Stimulated activated CD8-positive, alpha-beta memory T cell treated with anti-CD3 and anti-CD28 coated beads, Interleukin-15, amount 100 ng/mL, for 4 hours (primary cell): ENCODE measurements at places on chromosomes 2 and 18.

DNA sequence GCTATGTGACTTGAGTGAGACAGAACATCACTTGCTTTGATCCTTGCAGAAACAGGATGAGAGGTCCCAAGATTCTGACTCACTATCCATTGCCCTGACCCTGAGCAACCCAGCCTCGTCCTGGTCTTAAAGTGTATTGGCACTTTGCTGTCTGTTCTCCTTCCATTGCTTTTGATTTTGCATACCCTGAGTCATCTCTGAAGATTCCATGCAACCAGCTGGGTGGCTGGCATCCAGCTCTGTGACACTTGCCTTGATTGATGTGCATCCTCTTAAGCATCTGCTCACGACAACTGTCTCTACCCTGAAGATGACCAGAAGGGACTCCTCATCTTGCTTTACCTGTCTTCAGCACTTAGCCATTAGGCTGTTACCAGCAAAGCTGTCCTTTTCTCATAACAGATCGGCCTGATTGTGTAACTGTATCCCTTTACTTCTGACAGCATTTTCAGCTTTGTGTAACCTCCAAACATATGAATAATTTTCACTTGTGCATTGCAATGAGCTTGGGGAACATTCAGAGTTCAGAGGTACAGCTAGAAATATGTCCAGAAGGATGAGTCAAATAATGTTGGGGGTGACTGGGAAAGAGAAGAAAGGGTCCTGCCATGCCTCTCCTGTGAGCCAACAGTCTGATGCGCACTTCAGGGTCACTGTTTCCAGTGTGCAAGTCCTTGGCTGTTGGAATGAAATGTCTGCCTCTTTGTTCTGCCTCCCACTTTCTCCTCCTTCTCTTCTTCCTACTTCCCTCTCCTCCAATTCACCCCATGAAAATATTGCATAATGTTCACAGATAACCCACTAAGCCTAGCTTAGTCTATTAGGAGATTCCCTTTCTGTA, 249.7 kb upstream of the OSR1 start:
- no peak for DNase-seq

DNA sequence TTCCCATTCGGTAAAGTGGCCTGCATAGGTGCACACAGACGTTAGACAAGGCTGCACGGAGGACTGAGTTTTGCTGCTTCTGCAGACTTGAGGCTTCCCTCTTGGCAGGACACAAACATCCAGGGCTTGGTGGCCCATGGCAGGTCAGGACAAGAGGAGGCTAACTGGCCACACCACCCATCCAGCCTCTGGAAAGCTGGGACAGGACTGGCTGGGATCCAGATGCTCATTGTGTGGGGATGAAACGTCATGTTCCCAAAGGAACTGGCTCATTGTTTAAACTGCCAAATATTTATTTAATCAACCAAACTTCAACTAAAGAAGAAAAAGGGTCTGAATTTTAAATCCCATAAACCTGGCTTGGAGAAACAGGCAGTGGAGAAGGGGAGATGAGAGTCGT, 239.1 kb upstream of the EPAS1 start:
- DNase-seq: no peak

- no peak for DNase-seq
Measured at GRCh38 chr2:127107622-127107999, 657 bp upstream of the BIN1 start.

GRCh38 chr2:203599509-203599908, 64.4 kb upstream of the RAPH1 start:
- DNase-seq: no peak

GRCh38 chr2:43100883-43101662, 125.3 kb downstream of the ZFP36L2 start:
- no peak for DNase-seq

DNA sequence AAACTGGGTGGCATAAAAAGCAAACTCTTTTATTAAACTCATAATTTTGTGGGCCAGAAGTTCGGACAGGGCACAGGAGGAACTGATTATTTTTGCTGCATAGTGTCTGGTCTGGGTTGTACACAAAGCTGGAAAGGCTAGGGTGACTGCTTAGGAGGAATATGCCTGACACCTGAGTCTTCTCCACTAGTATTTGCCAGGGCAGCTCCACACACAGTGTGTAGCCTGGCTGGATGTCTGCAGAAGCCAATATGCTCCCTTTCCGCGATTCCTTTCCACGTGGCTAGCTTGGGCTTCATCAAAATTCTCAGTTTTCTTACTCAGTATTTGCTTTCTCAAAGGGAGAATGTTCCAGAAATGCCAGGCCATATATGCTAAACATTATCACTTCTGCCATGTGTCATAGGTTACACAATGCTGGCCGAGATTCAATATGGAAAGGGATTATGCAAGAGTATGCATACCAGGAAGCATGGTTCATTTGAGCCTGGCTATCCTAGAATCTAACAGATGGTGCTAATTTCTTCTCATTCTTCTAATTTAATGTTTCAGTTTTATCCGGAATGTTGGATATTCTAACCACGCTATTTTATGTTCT, 142.7 kb upstream of the DOK6 start:
- no peak for DNase-seq

DNA sequence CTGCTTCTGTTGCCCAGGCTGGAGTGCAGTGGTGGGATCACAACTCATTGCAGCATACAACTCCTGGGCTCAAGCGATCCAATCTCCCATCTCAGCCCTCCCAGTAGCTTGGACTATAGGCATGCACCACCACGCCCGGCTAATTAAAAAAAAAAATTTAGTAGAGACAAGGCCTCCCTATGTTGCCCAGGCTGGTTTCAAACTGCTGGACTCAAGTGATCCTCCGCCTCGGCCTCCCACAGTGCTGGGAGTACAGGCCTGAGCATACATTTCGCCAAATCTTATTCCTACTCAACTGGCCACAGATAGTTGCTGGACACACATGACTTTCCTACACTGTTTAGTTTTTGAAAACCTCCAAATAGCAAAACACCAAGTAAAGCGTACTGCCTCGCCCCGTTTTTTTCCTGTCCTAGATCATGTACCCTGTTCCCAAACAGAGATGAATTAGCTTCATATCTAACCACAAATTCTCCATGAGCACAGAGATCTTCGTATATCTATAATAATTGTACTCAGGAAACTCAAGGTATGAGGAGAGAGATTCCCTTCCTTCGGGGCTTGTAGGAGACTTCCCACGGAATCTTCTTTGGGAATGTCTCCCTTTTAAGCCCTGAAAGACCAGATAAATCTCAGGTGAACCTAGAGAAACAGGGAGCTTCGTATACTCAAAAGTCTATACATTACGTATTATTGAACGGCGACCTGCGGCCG, 598 bp upstream of the C2orf69 start:
- no peak for DNase-seq

GRCh38 chr2:219286436-219287115, 7.4 kb downstream of the DNAJB2 start:
- no peak for DNase-seq

GRCh38 chr18:78805840-78806239, 173.8 kb upstream of the SALL3 start:
- no peak for DNase-seq

- DNase-seq: no peak
Measured at GRCh38 chr2:187124529-187124928, 275.6 kb upstream of the ZSWIM2 start.

DNA sequence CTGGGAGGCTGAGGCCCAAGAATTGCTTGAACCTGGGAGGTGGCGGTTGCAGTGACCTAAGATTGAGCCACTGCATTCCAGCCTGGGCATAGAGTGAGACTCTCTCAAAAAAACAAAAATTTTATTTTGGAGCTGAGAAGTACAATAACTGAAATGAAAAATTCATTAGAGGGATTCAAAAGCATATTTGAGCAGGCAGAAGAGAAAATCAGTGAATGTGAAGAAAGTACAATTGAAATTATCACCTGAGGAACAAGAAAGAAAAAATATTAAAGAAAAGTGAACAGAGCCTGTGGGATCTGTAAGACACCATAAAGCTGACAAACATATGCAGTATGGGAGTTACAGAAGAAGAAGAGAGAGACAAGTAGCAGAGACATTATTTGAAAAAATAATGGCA, 137.1 kb downstream of the RAB3GAP1 start:
- DNase-seq: no peak

GRCh38 chr2:88837511-88838160, 146.2 kb downstream of the RPIA start:
- no peak for DNase-seq

- no peak for DNase-seq
Measured at GRCh38 chr2:44358503-44358902, 2.8 kb downstream of the PREPL start.

- DNase-seq: no peak
Measured at GRCh38 chr2:65061910-65062339, 5.7 kb downstream of the CEP68 start.

DNA sequence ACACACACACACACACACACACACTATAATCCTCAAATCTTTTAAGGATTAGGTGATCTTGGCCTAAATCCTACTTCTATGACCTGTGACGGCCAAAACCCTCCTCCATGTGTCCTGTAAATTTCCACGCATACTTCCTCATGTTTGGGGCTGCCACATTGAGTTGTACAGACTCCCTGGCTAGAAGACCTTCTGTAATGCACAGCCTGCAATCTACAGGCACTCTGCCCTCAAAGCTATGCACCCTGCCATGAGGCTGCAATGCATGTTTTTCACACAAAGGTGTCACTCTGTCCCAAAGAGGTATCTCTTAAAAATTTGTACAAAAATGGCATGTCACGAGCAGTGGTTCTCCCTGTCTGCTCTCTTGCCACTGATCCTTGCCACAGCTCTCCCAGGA, 26.4 kb upstream of the B4GALT6 start:
- DNase-seq: no peak
